ENCODE measurements at places on chromosomes 7 and 10.

GRCh38 chr7:34823650-34824258, 165.7 kb downstream of the NPSR1 start:
- peak; percentile 65 for DNase-seq

GRCh38 chr10:72050873-72051272, 37.5 kb downstream of the SPOCK2 start:
- no peak for DNase-seq

DNA sequence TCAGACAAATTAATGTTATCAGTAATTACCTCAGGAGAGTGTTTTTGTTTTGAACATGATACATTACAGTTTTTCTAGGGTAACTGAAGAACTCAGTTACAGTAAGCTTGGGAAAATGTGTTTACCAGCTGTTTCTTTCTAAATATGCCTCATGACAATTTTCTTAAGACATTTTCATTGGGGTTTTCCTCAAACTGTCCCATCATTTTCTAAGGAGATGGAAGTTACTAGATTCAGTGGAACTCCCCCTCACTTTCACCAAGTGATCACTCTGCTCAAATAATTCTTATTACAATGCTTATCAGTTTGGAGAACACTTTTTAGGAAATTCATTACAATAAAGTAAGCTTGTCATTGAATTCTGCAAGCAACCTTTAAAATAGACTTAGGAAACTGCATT, 6.4 kb upstream of the SPAG6 start:
- DNase-seq, result no peak

DNA sequence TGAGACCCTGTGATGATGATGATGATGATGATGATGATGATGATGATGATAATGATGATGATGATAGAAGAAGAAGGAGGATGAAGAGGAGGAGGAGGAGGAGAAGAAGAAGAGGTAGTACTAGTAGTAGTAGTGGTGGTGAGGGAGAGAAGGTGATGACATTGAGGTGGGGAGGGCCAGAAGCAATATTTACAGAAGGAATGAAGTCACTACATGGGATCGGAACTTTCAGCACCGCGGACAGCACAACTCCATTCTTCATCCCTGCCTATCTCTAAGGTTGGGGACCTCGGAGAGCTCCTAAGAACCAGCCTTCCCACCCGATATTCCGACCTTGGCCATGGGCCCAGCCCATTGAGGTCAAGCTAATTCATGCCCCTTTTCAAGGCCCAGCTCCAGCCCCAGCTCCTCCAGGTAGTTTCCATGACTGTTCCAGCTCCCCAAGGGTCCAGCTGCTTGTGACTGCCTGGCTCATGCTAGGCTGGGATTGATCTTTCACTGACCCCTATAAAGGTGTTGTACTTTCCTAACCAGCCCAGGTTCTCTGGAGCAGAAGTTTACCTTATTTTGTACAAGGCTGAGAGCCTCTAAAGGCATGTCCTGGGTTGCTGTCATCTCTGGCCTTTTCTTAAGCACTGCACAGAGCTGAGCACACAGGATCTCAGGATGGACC, 10.3 kb downstream of the CRHR2 start:
- DNase-seq, result peak; percentile 79

GRCh38 chr7:76327610-76328009, 25.1 kb downstream of the HSPB1 start:
- DNase-seq, result no peak

- no peak for DNase-seq
Observed at GRCh38 chr10:47230957-47231356, 69.0 kb upstream of the GDF10 start.

DNA sequence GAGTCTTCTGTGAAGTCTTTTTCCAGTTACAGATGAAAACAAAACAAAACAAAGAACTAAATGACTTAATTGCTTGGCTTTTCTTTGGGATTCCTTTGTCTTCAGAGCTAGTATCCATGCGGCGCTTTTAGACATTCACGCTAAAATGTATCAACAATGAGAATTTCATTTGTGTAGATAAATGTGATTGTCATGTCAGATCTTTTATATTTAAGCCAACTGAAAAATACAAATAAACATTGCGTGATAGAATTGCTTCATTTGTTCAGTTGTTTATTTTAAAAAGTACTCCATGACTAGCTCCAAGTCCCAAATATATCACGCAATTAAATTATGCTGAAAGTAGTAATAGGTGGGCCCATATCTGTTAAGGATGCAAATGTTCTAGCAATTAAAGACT, 7.9 kb upstream of the ADRB1 start:
- no peak for DNase-seq

DNA sequence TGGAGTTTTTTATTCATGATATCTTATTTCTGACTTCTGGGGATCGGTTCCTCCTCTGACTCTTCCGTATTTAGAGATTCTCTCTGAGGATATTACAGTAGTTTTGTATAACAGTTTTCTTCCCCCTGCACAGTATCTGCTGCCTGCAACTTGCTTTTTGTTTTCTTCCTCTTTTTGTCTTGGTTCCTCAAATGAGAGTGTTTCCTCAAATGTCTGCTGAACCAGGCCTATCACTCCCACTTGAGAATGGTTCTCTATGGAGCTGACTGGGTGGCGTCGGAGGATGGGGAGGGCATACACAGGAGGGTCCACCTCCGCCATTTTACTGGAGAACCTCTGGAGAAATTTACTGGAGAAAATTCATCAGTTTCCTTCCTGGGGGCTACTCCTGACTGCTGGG, 27.7 kb downstream of the ARHGAP22 start:
- DNase-seq, result no peak

- peak; percentile 52 for DNase-seq
Observed at GRCh38 chr10:110008518-110009339, 945 bp downstream of the ADD3 start.

- peak; percentile 80 for DNase-seq
Observed at GRCh38 chr7:73718905-73719805, at the start of gene STX1A. TSS of gene STX1A (minus strand) at chr7:73719669. CDS start at chr7:73719631, 38 bp downstream.

DNA sequence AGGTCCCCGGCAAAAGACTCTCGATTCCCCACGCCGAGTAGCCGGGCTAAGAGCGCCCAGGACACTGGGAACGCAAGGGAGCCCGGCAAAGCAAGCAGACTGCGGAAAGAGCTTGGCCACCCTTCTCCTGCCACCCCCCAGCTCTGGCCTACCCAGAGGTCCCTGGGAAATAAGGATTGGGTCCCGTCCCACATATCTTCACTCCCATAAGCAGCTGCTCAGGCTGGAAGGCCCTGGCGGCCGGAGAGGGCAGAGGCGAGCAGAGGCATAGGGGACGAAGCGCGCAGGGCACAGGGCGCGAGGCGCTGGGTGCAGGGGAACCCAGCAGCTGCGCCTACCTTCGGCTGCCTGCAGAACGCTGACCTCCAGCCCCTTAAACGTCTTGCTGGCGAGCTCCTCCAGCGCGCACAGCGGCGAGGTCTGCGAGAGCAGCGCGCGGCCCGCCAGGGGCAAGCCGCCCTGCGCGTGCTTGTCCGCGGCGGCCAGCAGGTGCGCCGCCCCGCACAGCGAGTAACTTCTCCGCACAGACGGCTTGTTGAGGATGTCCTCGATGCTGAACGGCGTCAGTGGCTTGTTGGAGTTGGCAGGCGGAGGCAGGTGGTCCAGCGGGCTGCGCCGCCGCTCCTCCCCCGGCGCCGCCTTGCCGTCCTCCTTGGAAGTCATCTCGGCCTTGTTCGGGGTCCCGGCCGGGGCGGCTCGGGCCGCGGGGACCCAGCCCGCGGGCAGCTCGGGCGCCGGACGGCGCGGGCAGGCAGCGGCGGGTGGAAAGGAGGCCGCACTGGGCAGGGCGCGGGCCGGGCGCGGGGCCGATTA, 904 bp downstream of the LBX1 start:
- no peak for DNase-seq

DNA sequence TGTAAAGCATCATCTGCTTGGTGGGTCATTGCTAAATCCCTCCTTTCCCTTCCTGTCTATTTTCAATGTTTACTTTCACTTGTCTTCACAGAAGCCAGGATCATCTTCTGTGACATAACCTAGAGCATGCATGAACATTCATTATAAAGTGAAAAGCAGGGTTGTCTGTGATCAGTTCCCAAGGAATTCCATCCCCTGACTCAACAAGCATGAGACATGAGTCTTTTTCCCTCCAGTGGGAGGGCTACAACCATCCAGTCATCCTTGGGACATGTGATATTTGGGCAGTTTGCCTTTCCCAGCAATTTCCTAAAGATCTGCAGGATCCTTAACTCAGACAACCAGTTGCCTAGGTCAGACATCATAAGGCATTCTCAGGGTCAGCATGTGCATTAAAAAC, 166.3 kb upstream of the TMEM196 start:
- DNase-seq, result peak; percentile 97

DNA sequence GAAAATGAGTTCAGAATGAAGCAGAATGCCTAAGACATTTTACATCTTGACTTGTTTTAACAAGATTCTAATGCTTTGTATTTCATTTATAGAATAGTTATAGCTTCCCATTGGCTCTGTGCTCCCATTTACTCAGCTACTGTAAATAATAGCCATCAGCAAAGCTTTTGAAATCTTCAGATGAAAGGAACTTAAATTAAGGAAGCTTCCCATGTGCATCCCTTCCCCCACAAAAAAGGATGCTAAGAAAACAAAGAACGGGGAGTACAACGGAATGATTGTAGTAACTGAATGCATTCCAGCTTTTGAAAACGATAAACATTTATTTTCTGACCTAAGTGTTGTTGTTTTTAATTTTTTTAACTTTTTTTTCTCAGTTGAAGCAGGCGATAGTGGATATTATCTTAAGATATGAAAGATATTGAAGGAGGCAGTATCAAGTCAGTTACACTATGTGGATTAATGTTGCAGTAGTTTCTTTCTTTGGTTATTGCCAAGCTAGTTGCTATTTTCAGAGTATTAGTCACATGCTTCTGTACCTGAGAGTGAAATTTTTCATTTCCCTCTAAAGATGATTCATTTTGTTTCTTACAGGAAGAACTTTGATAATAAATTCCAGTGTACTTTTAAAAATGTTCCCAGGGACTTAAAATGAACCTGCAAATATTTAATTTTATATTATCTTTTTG, 129.2 kb downstream of the KCND2 start:
- DNase-seq, result peak; percentile 4

DNA sequence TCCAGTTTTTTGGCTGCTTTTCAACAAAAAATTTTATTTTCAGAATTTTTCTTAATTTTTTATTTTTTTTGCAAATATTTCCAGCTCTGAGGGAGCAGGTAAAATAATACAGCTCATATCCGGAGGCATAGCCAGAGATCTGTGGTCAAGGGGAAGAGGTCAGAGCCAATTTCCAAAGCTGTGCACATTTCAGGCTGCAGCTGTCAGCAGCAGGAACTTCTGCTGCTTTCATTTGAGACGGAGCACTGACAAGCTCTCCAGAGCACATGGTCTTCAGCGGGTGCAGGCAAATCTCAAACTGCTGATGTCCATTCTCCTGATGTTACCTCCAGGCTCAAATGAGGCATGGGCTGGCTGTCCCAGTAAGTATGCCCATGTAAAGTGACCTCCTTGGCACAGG, 31.1 kb downstream of the SLC26A4 start:
- no peak for DNase-seq

DNA sequence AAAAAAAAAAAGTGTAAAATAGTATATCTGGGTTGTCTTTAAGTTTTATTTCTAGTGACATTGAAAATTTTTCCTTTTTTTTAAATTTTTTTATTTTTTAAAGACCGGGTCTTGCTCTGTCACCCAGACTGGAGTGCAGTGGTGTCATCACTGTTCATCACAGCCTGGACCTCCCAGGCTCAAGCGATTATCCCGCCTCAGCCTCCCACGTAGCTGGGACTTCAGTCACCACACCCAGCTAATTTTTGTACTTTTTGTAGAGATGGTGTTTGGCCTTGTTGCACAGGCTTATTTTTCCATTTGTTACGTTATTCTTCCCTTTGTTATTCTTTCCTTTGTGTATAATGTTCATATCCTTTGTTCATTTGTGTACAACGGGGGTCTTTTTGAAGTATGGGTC, 30.1 kb downstream of the TSPAN14 start:
- no peak for DNase-seq

GRCh38 chr7:99928994-99929729, at the start of gene GJC3:
TSS of gene GJC3 (minus strand) at chr7:99929620. CDS start at chr7:99929620, 0 bp downstream.
- peak; percentile 68 for DNase-seq

DNA sequence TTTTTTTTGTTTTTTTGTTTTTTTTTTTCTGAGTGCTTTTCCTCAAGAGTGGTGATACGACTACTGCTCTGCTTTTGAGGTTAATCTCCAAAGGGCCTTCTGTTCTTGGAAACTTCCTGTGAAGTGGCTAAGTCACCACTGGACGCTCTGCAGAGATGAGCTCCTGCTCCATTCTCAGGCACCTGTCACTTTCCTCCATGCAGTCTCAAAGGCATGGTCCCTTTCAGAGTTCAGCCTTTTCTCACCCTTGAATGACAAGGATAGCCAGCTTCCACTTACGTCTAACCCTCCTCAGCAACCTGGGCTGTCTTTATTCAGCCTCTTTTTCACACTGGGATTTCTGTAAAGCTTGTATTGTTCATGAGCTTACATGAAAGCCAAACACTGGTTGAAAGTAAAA, 65.8 kb downstream of the BMPER start:
- DNase-seq, result no peak

Data from ELR (cell line).